Stimulated activated CD4-positive, alpha-beta T cell treated with anti-CD3 and anti-CD28 coated beads, Interleukin-1b, Interleukin-23, amount 100 ng/mL, for 1 hour (primary cell): ENCODE measurements at places on chromosomes 2 and 18.

- DNase-seq, result no peak
Measured at GRCh38 chr2:136957044-136957443, 191.7 kb downstream of the THSD7B start.

GRCh38 chr18:44750774-44751173 is 70.1 kb downstream of the SETBP1 start:
- no peak for DNase-seq

DNA sequence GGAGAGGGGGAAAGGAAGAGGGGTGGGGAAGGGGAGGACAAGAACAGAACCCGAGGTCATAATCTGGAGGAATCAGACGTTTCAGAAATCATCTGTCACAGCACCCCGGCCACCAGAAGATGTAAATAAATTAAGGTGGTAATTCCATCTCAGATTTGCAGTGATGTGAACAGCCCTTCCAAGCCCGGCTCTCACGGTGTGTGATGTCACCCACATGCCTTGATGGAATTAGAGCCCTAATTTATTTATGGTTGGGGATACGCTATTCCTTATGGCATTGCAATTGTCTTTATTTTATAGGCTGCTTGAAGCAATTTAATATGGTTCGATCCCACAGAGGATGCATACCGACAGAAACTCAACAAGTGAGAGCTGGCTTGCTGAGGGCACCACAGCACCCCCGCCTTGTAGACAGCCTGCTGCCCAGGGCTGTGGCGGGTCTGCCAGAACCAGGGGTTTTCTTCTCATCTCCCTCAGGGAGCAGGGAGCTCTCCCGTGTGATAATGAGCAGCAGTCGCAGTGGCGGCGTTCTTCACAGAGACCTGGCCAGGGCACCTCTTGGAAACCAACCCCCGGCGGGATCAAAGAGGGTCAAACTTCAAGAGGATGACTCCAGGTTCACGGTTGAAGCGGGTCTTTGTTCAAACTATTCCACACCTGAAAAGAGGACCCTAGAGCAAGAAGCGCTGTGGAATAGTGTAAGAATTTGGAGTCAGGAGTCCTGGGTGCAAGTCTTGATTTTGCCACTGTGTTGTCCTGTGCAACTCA is 40.5 kb upstream of the SIX2 start:
- no peak for DNase-seq

DNA sequence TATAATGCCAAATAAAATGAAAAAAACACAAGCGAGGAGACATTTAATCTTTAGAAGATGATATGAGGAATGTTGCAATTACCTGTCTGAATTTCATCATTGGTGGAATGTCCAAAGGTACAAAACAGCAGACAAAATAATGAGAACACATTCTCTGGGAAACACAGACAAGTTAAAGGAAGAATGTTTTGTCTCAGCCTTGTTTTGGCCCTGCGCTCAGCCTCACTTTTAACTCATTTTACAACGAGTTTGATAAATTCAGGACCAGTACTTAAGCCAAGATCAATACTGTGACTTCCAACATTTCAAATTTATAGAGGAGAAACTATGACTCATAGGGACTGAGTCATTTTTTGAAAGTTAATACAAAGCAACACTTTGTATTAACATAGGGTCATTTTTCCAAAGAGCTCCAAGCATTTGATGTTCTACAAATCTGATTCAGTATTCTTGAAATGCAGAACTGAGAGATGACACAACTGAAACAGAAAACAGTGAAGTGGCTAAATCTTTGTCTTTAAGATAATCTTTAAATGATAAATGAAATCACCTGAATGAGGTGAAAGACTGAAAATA is 833.2 kb upstream of the CHAC2 start:
- no peak for DNase-seq

- DNase-seq, result no peak
Measured at GRCh38 chr2:185857691-185858090, 119.1 kb downstream of the FSIP2 start.

- DNase-seq, result no peak
Measured at GRCh38 chr2:127314193-127314988, 20.4 kb upstream of the ERCC3 start.

DNA sequence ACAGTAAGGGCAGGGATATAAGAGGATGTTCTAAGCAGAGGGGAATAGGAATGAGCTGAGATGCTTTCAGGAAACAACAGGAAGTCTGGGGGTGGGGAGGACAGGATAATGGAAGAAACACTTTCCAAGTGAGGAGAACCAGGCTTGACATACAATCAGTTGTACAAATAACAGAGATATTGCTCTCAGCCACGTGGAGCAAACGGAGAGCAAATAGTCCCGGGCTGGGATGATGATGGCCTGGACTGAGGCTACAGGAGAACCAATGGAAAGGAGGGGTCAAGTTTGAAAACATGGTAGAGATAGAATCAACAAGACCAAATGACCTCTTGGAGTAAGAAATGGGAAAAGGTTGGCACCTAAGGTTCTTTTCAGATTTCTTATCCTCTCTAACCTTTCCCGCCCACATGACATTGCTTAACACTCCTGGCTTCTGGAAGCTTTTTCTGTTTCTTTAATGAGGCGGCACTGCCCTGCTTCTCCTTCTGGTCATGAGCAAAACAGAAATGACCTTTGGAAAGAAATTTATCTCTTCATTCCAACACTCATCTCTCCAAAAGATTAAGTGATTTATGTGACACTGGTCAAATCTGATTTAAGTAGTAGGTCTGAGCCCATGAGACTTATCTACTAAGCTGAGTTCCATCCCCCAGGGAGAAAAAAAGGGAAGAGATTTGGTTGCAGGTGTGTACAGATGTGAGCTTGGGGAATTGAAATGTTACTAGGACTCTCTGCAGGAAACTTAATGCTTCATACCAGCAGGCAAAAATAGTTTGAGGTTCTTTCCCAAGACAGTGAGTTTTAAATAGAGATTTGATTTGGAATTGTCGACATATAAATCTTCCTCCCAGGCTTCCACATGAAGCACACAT is 442.9 kb upstream of the HNRNPA3 start:
- DNase-seq, result no peak

- DNase-seq, result no peak
Measured at GRCh38 chr2:54599914-54600313, 123.5 kb upstream of the EML6 start.

GRCh38 chr2:120435671-120436459 is 89.9 kb downstream of the INHBB start:
- DNase-seq, result no peak

- no peak for DNase-seq
Measured at GRCh38 chr2:79292958-79293315, 133.4 kb upstream of the REG3A start.

DNA sequence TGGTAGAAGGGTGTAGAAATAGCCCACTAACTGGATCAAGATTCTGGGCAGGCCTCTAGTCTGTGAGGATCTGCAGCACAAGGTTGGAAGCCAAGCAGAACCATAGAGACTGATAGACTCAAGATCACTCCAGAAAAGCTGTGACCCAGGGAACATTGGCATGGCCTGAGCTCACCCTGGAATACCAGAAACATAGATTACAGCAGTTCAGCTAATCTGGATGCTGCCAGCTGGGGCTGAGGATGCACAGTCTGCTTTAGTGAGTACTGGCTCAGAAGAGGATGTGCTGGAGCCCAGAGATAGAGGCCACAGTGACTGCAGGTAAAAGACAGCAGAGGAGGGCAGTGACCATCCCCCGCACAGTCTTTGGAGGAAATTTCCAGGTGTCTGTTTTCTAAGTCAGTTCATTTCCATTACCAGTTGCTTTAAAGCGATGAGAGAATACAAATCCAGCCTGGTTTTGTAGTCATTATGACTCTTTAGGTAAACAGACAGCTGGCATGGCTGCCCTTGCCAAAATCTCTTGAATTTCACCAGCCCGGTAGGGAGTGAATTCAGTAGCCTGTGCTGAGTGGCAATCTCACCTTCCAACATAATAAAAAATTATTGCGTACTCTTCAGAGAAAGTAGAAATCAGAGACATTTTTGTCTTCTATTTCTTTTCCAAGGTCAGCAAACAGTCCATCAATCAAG is 119.2 kb downstream of the ANTXR1 start:
- no peak for DNase-seq

GRCh38 chr18:70368903-70369302 is 80.1 kb downstream of the SOCS6 start:
- no peak for DNase-seq

DNA sequence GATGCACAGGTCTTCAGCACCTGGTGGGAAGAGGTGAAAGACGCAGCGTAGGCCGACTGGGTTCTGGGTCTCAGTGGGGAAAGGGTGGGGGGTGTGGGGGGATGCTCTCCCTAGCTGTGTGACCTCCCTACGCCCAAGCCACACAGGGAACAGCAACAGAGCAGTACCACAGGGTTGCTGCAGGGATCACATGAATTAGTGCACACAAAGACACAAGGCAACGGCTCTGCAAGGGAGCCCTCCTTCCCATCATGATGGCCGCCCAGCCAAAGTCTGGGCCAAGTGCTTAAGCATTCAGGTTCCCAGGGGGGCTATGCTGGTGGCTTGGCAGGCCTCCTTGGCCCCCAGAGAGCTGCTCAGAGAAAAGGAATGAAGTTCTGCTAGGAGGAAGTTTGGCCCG is 28.2 kb upstream of the GBX2 start:
- no peak for DNase-seq

DNA sequence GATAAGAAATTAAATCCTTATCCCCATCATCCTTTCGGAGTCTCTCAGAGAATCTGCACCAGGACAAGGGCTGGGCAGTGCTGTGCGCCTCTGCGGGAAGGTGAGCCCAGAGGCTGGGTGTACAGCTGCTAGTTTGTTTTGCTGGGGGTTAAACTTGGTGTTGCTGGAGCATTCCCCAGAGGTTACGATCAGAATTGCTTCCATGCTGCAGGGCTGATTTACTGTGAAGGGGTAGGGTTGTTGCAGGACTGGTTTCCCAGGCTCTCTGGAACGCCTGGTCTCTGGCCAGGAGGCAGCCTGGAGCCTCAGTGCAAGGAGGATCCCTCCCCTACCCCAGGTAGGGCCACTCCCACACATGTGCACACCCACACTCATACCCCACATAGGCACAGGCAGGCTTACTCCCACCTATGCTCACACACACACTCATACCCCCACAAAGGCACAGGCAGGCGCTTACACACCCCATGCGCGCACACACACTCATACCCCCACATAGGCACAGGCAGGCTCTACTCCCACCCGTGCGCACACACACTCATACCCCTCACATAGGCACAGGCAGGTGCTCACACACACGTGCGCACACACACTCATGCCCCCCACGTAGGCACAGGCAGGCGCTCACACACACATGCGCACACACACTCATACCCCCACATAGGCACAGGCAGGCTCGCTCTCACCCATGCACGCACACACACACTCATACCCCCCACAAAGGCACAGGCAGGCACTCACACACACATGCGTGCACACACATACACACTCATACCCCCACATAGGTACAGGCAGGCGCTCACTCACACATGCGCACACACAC is 11.3 kb downstream of the CNNM4 start:
- no peak for DNase-seq

- no peak for DNase-seq
Measured at GRCh38 chr2:119106301-119106897, 52.2 kb downstream of the C1QL2 start.

- DNase-seq, result no peak
Measured at GRCh38 chr2:188132385-188132784, 159.3 kb upstream of the GULP1 start.

DNA sequence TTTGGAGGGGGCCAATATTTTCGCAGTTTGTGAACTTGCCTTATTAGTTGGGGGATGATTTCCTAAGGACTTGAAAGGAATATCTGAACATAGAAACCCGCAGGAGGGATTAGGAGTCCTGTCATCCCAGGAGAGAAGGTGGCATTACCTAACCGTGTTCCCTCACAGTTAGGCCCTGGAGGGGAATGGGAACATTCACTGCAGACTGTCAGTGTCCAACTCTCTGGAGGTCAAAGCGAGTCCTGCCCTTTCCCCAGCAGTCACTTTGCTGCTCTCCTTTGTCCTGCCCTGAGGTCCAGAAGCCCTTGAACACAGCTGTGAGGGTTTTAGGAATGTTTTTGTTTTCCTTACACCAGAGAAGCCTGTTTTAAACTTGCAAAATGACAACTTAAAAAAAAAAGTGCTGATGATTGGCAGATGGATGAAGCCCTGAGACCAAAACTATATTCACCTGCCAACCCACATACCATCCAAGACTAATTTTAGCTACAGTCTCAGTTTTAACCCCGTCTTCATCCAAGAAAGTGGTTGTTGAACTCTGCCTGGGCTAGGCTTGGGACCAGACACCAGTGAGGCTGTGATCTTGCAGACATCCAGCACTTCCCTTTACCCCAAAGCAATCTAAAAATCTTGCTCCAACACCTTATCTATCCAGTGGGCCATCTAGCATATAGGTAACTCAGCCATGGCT is 90.5 kb upstream of the MEX3C start:
- DNase-seq, result no peak

GRCh38 chr2:25490217-25490616 is 148.5 kb upstream of the DNMT3A start:
- no peak for DNase-seq

- DNase-seq, result no peak
Measured at GRCh38 chr2:45765728-45766254, 114.3 kb downstream of the PRKCE start.

DNA sequence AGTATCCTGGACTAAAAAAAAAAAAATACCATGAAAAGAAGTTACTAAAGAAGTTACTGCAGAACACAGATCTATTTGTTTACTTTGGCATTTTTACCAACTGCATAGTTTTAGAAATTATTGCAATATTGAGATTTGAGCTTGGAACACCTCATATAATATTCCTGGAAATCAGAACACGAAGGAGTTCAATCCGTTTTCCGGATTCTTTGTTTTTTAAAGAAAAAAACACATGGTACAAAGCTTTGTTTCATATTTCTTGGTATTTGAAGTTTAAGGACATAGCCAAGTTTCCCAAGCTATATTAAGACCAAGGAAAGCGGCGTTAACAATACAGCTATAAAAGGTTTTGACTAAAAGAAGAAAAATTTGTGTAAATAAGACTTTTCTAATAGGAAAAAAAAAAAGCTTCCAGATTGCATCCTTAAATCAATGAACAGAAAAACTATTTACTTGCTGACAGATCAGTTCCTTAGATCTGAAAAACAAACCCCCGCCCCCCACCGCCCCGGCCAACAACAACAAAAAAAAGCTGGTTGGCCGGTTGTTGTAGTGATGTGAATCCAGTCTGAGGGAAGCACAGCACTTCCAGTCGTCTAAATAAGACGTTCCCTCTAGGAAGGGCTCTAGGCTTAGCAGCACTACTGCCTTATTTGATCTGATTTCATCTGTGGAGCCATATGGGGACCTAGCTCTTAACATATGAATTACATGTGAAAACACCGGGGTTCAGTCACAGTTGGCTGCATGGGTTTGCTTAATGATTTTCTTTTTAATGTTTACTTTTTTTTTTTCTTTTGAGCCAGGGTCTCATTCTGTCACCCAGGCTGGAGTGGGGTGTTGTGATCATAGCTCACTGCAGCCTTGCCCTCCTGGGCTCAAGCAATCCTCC is 2.5 kb upstream of the RHOB start:
- no peak for DNase-seq

DNA sequence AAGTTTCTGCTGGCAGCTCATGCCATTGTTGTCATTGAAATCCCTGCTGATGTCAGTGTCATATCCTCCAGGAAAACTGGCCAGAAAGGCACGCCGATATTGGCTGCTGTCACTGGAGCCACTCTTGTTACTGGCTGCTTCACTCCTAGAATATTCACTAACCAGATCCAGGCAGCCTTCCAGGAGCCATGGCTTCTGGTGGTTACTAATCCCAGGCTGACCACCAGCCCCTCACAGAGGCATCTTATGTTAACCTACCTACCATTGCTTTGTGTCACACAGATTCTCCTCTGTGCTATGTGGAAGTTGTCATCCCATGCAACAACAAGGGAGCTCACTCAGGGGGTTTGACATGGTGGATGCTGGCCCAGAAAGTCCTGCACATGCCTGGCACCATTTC is 27.0 kb upstream of the MTX2 start:
- DNase-seq, result no peak
